ENCODE measurements at places on chromosomes 4 and X.

DNA sequence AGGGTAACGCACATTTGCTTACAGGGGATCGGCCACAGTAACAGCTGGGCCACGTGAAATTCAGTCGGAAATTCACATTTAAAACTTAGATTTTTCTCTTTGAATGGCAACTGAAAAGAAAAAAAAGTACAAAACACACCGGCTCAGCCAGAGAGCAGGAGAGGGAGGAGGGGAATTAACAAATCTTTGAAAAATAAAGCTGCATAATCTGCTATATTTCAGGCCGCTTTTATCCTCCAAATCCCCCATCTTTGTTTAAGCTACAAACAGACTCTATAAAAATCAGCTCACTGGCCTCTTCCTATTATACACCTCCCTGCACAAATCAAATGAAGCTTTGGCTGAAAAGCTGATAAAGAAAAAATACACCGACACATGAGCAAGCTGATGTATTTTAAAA is 169.1 kb downstream of the LDB2 start:
- peak; percentile 41 for DNase-seq

GRCh38 chrX:45843518-45843917 is 642.8 kb upstream of the DIPK2B start:
- DNase-seq = no peak

GRCh38 chrX:91108761-91109160 is 325.9 kb upstream of the PABPC5 start:
- no peak for DNase-seq

- DNase-seq = no peak
These were observed 7.9 kb upstream of the PTPN13 start for GRCh38 chr4:86586160-86586572.

DNA sequence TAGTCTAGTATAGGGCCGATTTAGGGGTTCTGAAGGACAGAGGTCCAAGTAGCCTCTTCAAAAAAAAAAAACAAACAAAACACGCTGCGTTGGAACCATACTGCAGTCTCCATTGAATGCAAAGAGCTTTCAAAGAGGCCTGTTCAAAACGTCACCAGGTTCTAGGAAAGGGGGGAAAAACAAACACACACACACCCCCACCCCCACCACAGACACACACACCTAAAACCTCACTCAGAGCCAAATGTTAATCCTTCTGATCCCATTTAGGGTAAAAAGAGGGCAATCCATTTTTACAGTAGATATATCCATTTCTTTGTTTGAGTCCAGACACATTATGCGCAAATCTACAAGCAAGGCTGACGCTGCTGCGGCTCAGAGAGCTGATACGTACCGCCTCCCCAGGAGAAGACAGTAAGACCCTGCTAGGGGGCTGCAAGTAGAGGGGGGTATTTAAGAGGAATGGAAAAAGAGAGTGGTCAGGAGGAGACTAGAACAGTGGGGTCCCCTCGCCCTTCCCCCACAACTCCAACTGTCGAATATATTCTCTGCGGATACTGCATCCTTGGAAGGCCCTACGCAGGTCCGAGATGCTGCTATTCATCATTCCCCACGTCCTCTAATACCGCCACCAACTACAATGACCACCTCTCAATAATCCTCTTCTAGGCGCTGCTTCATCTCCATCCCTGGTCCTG is 1.3 kb downstream of the NKRF start:
- DNase-seq = peak; percentile 50

DNA sequence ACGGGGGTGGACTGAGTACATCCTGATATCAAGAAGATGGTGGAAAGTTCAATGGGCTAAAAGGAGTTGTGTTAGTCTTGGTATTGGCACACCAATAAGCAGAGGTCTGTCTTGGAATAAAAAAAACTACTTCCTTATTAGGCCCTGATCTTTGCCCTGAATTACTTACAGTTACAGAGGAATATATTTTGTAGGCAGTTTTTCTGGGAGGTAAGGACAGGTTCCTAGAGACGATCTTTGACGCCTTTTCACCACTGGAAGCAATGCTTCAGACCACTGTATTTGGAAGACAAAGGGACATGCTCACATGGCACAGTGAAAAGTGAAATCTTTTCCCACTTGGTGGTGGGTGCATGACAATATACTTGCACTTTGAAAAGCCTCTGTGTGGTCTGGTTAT is 618 bp upstream of the XK start:
- no peak for DNase-seq

GRCh38 chr4:140372751-140373327 is 607 bp upstream of the SCOC start:
- DNase-seq = no peak

GRCh38 chrX:56803850-56804681 is 75.0 kb downstream of the NBDY start:
- no peak for DNase-seq

GRCh38 chr4:66014146-66014765 is 344.0 kb upstream of the EPHA5 start:
- no peak for DNase-seq

GRCh38 chr4:7124689-7125442 is 57.0 kb upstream of the GRPEL1 start:
- DNase-seq = no peak

- DNase-seq = no peak
These were observed 4.8 kb upstream of the CXCL1 start for GRCh38 chr4:73864365-73864764.

DNA sequence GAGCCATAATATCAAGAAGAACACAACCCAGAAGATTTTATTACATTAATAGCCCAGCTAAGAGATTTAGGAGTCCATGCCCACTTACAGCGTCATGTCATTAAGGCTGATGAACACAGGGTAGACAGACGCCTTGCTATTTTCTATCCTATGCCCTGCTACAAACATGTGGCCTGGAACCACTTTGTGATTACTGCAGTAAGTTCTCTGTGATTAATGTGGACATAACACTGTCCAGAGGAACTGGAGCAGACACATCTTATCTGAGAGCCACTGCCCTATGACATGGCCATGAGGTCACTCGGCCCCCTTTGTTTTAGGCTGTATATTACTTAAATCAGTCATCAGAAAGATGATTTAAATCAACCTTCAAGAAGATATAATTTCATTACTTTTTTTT is 211.7 kb downstream of the MAML3 start:
- peak; percentile 57 for DNase-seq

- no peak for DNase-seq
These were observed 171.1 kb downstream of the ZNF330 start for GRCh38 chr4:141391771-141392170.

DNA sequence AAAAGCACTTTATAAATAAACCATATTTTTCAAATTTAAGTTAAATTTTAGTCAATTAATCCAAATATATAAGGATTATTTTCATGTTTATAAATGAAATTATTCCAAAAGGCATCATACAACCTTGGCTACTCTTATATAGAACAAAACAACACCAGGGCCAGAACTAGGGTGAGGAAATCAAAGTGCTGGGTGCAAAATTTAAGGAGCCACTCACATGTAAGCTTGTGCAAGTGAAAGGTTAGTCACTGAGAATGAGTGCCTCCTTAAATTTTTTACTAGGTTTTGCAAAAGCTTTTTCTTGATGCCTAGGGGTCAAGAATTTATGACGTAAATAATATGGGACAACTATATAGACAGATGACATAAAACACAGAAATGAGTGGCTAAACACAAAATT is 83.4 kb upstream of the COX18 start:
- DNase-seq = no peak

- DNase-seq = no peak
These were observed 63.1 kb downstream of the RELL1 start for GRCh38 chr4:37623125-37623524.

GRCh38 chrX:72382202-72382595 is 76.5 kb upstream of the CITED1 start:
- DNase-seq = no peak

DNA sequence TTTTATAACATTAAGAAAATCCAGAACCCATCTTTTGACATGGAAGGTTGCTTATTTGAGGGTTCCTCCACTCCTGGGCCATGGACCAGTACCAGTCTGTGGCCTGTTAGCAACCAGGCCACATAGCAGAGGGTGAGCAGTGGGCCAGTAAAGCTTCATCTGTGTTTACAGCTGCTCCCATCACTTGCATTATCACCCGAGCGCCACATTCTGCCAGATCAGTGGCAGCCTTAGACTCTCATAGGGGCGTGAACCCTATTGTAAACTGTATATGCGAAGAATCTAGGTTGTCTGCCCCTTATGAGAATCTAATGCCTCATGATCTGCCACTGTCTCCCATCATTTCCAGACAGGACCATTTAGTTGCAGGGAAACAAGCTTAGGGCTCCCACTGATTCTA is 58.6 kb downstream of the NDST4 start:
- DNase-seq = no peak

DNA sequence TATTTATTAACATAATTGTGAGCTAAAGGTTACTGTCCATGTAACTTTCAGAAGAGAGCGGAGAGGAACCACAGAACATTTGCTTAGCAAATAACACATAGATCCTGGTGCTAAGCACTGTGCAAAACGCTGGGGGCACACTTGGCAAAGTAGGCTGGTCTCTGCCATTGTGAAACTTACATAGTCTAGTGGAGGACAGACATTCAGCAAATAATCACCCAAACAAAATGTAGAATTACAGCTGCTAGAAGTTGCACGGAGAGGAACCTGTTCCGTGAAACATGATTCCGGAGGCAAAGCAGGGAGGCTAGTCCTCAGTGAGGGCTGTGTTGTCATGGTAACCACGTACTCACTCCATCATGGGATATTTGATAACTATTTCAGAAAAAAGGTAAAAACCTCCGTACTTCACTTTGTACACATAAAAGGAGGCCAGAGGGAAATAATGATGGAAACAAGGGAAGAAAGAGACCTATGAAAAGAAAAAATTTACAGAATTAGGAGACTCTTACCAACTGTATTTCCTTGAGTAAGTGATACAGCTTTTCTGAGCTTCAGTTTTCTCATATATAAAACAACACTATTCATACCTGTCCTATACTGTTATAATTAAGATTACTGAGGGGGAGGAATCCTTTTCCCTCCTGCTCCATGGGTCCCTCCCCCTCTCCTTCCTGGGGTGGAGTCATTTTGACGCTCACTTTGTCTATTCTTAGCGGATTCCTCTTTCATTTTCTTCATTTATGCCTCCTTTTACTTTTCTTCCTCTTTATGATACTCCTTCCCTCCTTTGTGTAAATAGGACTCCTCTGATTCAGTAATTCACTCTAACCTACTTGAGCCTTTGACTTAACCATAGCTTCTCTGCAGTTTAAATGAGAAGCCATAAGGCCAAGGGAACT is 825 bp upstream of the RASGEF1B start:
- peak; percentile 9 for DNase-seq

- DNase-seq = no peak
These were observed 9.0 kb downstream of the PDGFC start for GRCh38 chr4:156962528-156962974.

GRCh38 chr4:32172761-32173160 is 1452.6 kb downstream of the PCDH7 start:
- no peak for DNase-seq

DNA sequence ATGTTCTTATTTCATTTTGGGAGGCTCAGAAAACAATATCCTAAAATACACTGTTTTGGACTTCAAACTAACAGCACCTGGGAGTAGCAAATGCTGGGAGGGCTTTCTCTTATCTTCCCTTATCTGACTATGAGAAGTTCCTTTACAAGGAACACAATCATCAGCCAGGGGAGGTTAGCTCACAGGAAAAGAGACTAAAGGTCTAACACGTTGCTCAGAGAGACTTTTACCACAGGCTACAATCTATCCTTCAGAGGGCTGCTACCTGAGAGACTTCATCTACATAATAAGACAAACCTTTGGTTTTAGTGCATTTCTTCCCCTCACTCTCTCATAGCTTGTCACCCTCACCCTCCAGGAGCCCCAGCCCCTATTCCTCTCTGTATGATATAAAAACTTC is 35.8 kb downstream of the MEPE start:
- no peak for DNase-seq

GRCh38 chr4:85147481-85148076 is 181.1 kb upstream of the WDFY3 start:
- peak; percentile 45 for DNase-seq

DNA sequence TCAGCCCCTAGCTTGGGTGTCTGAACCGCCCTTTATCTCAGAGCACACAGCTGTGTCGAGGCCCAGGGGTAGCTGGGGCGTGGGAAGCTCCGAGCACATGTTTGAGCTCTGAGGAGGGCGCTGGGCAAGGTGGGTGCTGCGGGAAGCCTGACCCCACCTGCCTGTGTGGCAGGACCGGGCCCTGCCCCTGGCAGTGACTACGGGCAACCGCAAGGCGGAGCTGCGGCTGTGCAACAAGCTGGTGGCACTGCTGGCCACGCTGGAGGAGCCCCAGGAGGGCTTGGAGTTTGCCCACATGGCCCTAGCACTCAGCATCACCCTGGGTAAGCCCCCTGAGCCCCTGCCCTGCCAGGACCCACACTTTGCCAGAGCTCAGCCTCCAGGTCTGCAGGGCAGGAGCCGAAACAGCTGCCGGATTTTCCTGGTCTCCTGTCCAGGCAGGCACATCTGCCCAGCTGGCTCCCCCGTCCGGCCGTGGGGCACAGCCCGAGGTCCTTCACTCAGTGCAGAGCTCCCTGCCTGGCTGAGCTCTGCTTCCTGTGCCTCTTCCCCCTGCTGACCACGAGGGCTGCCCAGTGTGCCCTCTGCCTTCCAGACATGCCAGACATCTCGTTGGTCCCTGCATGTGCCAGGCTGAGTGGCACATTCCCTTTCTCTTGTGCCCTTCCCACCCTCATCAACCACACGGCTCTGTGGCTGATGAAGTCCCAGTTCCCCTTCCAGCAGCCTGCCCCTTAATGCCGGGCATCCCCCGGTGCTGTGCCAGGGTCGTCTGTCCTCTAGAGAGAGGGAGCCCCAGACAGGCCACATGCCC is 33.2 kb upstream of the HTRA3 start:
- no peak for DNase-seq

GRCh38 chr4:7753931-7754465 is 185.7 kb downstream of the AFAP1 start:
- no peak for DNase-seq

DNA sequence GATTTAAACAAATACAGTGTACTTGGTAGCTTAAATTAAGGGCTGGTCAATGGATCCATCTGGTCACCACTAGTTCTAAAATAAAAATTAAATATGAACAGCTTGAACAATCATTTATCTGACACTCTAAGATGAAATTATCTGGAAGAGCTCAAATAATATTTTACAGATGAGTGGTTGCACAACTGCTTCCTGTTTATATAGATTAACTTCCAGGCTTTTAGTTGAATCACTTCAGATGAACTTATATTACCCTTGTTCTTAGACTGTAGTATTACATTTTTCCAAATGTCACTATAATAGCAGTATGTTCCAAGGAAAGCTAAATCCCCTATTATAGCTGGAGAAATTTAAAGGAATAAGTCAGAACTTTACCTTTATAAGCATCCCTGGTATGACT is 92.4 kb upstream of the SMIM10 start:
- DNase-seq = no peak

DNA sequence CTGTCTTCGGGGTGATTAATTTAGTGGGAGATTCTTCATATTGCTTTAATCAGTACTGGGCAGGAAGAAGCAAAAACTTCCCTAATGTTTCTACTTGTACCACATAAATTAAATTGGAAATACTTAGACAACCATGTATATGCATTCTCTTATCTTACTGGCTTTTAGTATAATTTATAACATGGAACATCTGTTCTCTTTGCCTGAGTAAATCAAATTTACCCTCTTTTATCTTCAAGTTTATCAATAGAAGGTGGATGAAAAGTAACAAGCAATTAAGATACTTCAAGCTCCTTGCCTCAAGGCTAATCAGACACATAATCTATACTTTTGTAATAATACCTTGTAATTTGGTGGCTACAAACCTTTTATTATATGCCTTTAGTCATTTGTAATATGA is 274.4 kb upstream of the ARX start:
- DNase-seq = no peak

Measured in retina (tissue), 1 donor.